ENCODE measurements at places on chromosomes 3 and 15. TPM values are rescaled to one million over a fixed set of nuclear protein-coding genes. Genes with fewer than 3 reads are reported as not detected.

Gene CTXN2
- not detected for polyA plus RNA-seq

Gene TMEM207
- polyA plus RNA-seq, result not detected

Gene IL17RB
- 2.8 TPM for polyA plus RNA-seq

Gene RUBCN
- 11.8 TPM for polyA plus RNA-seq

Gene UBA7
- 3.3 TPM for polyA plus RNA-seq

DNA sequence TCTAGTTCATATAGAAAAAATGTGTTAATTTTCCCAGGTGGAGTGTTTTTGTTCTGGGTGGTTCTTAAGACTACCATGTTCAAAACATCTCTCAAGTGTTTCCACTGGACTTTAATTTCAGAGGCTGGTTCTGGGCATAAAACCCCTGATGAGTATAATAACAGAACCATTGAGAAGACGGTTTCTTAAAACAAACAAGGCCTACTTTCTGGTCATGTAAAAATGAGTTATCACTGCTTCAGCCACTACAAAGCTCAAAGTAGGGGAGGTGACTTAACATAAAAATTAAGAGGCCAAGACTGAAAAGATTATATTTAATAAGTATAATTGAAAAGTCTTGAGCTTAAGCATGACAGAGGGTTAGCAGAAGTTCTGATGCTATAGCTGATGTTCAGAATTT lies 33.8 kb downstream of the RYR3 start:
- DNase-seq, result no peak

- DNase-seq, result peak; percentile 70
Observed at GRCh38 chr3:42190701-42191442, 75.1 kb downstream of the CCK start.

GRCh38 chr3:46693038-46693891 lies at the start of gene ALS2CL:
Gene ALS2CL, minus strand, starts transcription at chr3:46693679. Its CDS starts 4,239 bp downstream, at chr3:46689440.
- DNase-seq, result peak; percentile 90
